ENCODE measurements at places on chromosomes 2 and 18.

GRCh38 chr2:43191947-43192516 lies 34.4 kb downstream of the ZFP36L2 start:
- no peak for DNase-seq

DNA sequence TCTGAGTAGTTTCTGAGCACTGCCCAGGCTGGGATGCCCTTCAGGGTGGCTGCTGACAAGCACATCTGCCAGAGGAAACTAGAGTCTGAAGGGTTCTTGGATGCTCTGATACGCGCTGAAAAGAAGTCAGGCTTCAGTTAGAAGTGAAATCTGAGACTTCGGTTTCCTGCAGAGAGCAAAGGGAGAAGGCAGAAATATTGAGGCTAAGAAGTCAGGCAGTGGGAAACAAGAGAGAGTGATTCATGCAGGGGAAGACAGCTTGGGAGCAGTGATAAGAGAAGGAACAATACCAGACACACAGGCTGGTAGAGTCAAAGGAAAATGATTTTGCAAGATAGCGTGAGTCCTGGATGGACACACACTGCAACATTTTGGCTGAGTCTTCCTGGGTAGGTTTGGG lies 51.0 kb upstream of the BOD1L2 start:
- DNase-seq: no peak

GRCh38 chr2:105644174-105644980 lies 100.3 kb upstream of the NCK2 start:
- peak; percentile 31 for DNase-seq

GRCh38 chr2:80396276-80396675 lies 91.7 kb upstream of the LRRTM1 start:
- peak; percentile 22 for DNase-seq

DNA sequence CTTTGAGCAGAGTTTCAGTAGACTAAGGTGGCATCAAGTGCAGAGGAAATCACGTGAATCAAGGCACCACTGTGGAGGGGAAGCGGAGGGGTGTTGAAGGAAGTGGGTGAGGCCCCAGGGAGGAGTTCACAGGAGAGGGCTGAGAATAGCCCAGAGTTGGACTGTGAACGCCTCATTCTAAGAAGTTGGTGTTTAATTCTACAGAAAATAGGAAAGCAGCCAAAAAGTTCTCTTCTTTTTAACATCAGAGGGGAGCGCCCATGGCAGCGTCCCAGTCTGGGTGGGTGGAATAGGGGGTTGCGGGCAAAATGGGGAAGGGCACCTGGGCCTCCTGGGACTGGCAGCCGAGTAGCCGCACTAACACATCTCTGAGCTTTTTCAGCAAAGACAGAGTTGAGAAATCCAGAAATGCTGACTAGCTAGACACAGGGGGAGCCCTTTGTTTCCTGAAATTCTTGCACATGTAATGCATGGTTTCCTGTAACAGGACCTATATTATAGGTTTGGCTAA lies 97.0 kb downstream of the NEB start:
- no peak for DNase-seq

GRCh38 chr2:95269036-95269680 lies 5.1 kb upstream of the PROM2 start:
- DNase-seq: no peak

GRCh38 chr2:240646176-240646899 lies 21.1 kb downstream of the GPR35 start:
- DNase-seq: no peak

- no peak for DNase-seq
These were observed 5.7 kb upstream of the PIK3C3 start for GRCh38 chr18:41949206-41949920.

- no peak for DNase-seq
These were observed 38.2 kb downstream of the BOLA3 start for GRCh38 chr2:74109551-74109950.

GRCh38 chr18:54948350-54948837 lies 10.9 kb downstream of the CCDC68 start:
- DNase-seq: no peak
